ENCODE measurements at places on chromosomes 6 and 20. TPM values are rescaled to one million over a fixed set of nuclear protein-coding genes. Genes with fewer than 3 reads are reported as not detected.

ADGRF4 gene
- total RNA-seq = not detected

C6orf120 gene
- 29.8 TPM for total RNA-seq

QKI gene
- total RNA-seq = 256 TPM

DNA sequence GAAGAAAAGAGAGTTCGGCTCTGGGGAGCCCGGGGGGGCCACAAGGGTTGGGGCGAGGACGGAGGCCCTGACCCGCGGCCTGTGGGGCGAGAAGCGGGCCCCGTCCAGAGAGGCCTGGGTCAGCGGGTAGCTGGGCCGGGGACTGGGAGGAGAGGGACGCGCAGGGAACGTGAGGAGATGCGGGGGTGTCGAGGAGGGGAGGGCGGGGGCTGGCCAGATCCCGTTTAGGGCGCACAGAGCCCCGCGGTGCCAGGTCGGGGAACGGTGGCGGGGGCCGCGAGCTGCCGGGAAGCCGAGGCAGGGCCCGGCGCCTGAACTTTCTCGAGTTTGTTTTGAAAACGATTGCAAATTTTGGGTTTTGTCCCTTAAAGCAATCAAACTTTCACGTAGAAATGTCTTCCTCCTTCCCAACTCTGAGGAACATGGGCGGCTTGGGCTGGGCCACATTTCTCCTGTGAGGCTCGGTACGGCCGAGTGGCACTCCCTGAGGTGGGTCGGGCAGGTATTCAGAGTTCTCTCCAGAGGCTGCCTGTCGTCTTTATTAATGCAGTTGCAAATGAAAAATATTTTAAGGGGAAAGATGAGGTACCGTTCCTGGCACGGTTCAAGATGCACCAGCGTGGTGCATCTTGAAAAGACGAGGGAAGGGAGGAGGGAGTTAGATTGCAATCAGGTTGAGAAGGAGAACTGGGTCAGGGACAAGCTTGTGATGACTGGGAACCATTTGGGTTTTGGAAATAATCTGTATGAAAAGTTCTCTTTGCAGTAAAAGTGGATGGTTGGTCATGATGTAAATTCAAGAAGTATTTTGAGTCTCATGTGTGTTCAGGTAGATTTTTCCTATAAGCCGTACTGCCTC, 972 bp downstream of the RNF8 start:
- peak overlapping the region; percentile 97 for H3K4me3 ChIP-seq
- peak overlapping the region; percentile 84 for H3K27ac ChIP-seq
- no peaks in the 10 kb centered on the region for H3K27me3 ChIP-seq
- H3K36me3 ChIP-seq = no peaks in the 10 kb centered on the region
- peaks cover 11% of the 10 kb centered on the region for H3K4me1 ChIP-seq

DNA sequence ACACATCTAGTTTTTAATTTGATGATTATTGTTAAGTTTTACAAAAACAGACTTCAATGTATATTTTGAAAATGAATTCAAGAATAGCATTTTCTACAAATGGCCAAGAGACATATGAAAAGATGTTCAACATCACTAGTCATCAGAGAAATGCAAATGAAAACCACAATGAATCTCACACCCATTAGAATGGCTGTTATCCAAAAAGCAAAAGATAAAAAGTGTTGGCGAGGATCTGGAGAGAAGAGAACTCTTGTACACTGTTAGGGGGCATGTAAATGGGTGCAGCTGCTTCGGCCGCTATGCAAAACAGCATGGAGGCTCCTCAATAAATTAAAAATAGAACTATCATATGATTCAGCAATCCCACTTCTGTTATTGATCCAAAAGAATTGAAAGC, 185.8 kb upstream of the CCN2 start:
- no peaks in the 10 kb centered on the region for H3K36me3 ChIP-seq
- no peak for DNase-seq
- peaks cover 15% of the 10 kb centered on the region for H3K4me1 ChIP-seq
- no peak overlapping the region for H3K27ac ChIP-seq

- DNase-seq = peak; percentile 91
- H3K36me3 ChIP-seq = no peaks in the 10 kb centered on the region
- peak overlapping the region; percentile 52 for H3K27ac ChIP-seq
- H3K4me1 ChIP-seq = peaks cover 3% of the 10 kb centered on the region
These were observed 471.7 kb downstream of the CDKAL1 start for GRCh38 chr6:21005816-21006570.

GRCh38 chr20:57094252-57094891, 172.1 kb downstream of the BMP7 start:
- H3K36me3 ChIP-seq = no peaks in the 10 kb centered on the region
- H3K4me1 ChIP-seq = peaks cover 13% of the 10 kb centered on the region
- H3K27me3 ChIP-seq = peaks cover 11% of the 10 kb centered on the region
- no peak overlapping the region for H3K27ac ChIP-seq
- no peak for DNase-seq
- H3K4me3 ChIP-seq = no peak overlapping the region

DNA sequence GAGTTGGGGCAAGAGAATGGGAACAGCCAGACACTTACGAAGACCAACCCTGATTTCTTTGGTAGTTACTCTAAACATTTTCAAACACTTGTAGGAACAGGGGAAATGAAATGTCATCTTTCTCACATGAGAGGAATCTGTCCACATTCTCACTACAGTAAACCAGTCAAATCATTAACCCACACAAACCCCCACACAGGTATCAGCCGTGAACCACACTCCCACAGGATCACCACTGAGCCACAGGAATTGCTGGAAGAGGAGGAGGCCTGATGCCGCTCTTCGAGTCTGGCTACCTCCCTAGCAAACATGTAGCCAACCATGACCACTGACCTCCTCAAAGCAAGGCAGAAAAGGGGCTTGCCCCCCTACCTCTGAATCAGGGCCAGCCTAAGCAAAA, 6.9 kb upstream of the RSPO3 start:
- H3K27me3 ChIP-seq = peaks cover 2% of the 10 kb centered on the region
- no peaks in the 10 kb centered on the region for H3K36me3 ChIP-seq
- DNase-seq = no peak
- no peaks in the 10 kb centered on the region for H3K4me1 ChIP-seq
- H3K27ac ChIP-seq = no peak overlapping the region

- H3K4me1 ChIP-seq = peaks cover 3% of the 10 kb centered on the region
- H3K4me3 ChIP-seq = no peak overlapping the region
- H3K36me3 ChIP-seq = no peaks in the 10 kb centered on the region
These were observed 96.5 kb upstream of the SCP2D1 start for GRCh38 chr20:18717062-18717461.

DNA sequence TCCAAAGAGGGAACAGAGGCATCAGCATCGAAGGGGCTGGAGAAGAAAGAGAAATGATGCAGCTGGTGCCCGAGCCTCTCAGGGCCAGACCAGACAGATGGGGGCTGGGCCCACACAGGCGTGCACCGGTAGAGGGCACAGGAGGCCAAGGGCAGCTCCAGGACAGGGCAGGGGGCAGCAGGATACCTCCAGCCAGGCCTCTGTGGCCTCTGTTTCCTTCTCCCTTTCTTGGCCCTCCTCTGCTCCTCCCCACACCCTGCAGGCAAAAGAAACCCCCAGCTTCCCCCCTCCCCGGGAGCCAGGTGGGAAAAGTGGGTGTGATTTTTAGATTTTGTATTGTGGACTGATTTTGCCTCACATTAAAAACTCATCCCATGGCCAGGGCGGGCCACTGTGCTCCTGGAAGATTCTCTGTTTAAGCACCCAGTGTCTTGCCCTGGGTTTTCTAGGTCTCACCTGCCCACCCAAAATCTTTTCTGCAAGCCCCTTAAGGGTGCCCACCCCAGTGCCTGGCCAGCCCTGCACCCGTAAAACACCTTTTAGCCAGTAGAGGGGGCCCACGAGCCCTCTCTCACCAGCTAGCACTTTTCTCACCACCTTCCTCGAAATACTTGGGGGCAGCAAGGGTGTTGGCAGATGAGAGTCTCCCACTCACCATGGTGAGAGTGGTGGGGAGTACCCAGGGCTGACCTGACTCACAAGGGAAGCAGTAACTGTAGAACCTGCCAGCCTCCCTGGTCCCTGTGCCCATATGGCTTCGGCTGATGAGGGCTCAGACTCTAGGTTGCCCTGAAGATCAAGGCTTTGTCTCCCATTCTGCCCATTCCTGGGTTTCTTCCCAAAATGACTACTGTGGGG, 35.7 kb upstream of the ID1 start:
- peaks cover 55% of the 10 kb centered on the region for H3K4me1 ChIP-seq
- DNase-seq = peak; percentile 61
- no peaks in the 10 kb centered on the region for H3K27me3 ChIP-seq
- H3K27ac ChIP-seq = no peak overlapping the region
- peaks cover 47% of the 10 kb centered on the region for H3K36me3 ChIP-seq

DNA sequence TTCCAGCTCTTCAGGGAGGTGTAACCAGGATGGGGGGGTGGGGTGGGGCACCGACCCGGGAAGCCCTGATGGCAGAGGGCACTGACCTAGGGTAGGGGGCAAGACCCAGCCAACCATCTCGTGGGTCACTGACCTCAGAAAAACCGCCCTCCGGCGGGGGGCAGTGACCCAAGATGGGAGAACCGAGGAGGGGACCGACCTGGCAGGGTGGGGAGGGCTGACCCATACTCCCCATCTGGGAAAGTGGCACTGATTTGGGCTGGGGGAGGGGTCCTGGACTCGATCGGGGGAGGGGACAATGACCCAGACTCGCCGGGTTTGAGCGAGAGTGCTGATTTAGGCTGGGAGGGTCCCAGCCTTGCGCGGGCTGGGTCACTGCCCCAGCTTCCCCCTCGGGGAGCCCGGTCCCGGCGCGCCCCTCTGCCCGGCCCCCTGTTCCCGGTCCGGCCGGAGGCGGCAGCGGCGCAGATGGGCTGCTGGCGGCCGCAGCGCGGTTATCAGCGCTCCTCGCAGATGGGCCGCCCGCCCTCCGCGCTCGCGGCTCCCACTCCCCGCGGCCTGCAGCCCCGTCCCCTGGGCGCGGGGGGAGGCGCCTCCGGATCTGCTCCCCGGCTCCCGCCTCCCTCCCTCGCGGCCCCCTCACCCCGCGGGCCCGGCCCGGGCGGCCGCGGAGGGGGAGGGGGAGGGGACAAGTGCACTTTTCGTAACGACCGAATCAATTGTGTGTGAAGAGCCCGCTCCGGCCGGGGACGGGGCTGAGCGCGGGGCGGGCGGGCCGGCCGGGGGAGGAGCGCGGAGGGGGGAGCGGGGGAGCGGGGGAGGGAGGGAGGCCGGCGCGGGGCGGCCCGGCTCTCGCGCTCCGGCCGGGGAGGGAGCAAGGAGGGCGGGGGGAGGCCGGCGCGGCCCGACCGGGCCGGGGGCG, 2.2 kb downstream of the NOL4L start:
- H3K27ac ChIP-seq = no peak overlapping the region
- peaks cover 25% of the 10 kb centered on the region for H3K27me3 ChIP-seq
- peak; percentile 72 for DNase-seq
- peak overlapping the region; percentile 29 for H3K4me3 ChIP-seq
- H3K36me3 ChIP-seq = no peaks in the 10 kb centered on the region
- peaks cover 33% of the 10 kb centered on the region for H3K4me1 ChIP-seq

GRCh38 chr6:71279321-71279720, 9.3 kb upstream of the OGFRL1 start:
- no peaks in the 10 kb centered on the region for H3K36me3 ChIP-seq
- no peak overlapping the region for H3K4me3 ChIP-seq
- no peak overlapping the region for H3K27ac ChIP-seq
- no peaks in the 10 kb centered on the region for H3K4me1 ChIP-seq

DNA sequence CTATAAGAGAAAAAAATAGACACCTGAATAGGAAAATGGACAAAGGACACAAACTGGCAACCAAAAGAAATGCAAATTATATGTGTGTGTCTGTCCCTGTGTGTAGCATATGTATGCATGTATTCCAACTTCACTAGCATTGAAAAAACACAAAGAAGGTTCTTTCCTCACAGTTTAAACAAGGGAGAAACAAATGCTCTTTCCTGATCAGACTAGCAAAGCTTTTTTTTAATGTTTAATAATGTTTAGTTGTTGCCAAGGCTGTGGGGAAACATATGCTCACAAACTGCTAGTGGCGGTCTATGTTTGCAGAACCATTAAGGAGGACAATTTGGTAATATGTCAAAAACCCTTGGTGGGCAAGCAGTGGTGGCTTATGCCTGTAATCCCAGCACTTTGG, 22.4 kb downstream of the SMLR1 start:
- no peak overlapping the region for H3K4me3 ChIP-seq
- H3K4me1 ChIP-seq = no peaks in the 10 kb centered on the region
- no peaks in the 10 kb centered on the region for H3K27me3 ChIP-seq
- peaks cover 28% of the 10 kb centered on the region for H3K36me3 ChIP-seq
- H3K27ac ChIP-seq = no peak overlapping the region
- DNase-seq = peak; percentile 48

DNA sequence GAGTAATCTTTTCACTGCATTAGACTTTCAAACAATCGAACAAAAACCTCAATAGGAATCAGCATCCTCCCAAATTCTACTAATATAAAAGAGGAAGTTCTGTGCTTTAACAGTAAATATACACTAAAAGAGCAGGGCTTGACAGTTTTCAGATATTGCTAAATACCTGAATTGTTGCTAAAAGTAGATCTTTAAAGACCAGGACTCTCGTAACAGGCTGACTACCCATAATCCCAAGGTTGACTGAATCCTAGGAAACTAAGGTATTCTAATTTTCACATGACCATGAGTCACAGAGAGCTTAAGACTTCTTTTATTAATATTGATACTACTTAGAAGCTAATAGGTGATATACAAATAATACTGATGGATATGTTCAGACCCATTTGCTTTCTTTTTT, 10.1 kb downstream of the CD164 start:
- H3K36me3 ChIP-seq = peaks cover 38% of the 10 kb centered on the region
- H3K27ac ChIP-seq = no peak overlapping the region
- no peaks in the 10 kb centered on the region for H3K27me3 ChIP-seq

DNA sequence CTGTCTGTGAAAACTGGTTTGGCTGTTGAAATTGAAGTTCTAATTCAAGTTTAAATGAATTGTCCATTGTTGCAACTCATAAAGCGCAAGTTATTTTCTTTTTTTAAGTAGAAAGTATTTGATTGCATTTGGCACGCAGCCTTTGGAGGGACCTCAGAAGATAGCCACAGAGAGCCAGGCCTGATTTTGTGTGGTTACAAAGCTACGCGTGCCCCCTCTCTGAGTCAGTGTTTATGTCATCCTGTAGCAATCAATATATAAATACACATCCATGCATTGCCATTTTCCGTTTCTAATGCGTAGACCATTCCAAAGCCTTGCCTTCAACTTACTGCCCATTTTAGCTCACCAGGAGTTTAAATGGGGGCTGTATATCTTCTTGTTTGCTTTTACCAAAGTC, 173.2 kb downstream of the TMEM242 start:
- H3K36me3 ChIP-seq = peaks cover 23% of the 10 kb centered on the region
- DNase-seq = no peak
- no peak overlapping the region for H3K4me3 ChIP-seq
- H3K4me1 ChIP-seq = peaks cover 41% of the 10 kb centered on the region

GRCh38 chr20:34251619-34252018, 10.4 kb downstream of the ASIP start:
- DNase-seq = no peak
- H3K27ac ChIP-seq = no peak overlapping the region

GRCh38 chr20:50727792-50728485, 3.4 kb upstream of the PARD6B start:
- DNase-seq = peak; percentile 84
- peak overlapping the region; percentile 79 for H3K27ac ChIP-seq
